Stomach (tissue), 19 donors: ENCODE measurements at places on chromosomes 7 and 10. TPM values are rescaled to one million over a fixed set of nuclear protein-coding genes. Genes with fewer than 3 reads are reported as not detected.

Gene TEX36
- not detected for total RNA-seq

Gene PIP
- total RNA-seq = not detected

DNA sequence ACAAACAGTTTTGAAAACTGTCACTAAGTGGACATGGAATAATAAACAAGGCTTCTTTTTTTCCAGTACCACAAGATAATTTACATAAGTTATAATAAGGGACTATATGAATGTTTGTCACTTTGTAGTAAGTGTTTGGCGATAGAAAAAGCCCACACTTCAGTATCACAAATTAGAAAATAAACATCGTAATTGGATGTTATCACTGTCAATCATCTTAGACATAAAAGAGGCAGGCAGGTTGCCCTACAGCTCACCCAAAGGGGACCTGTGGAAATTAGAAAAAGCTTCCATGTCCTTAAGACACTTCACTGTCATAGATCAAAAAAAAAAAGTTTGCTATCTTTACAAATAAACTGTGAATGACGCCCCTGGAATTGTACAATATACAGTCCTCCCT lies 3.6 kb upstream of the NOC3L start:
- no peaks in the 10 kb centered on the region for H3K4me1 ChIP-seq
- no peaks in the 10 kb centered on the region for H3K36me3 ChIP-seq
- no peaks in the 10 kb centered on the region for H3K27me3 ChIP-seq
- H3K4me3 ChIP-seq = no peak overlapping the region

DNA sequence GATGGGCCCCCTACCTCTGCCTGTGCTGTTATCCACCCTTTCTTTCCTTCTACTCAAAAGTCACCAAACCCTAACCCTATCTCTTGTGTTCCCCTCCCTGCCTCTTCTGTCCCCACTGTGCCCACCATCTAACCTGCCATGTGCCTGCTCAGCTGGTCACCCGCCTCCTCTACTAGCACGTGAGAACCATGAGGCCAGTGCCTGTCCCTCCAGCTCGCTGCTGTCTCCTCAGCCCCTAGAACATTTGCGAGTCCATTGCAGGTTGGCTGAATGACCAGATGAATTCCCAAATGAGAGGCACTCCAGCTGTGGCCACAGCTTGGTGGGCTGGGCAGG lies 129.0 kb downstream of the ARHGAP22 start:
- H3K4me3 ChIP-seq = no peak overlapping the region
- no peaks in the 10 kb centered on the region for H3K27me3 ChIP-seq
- H3K27ac ChIP-seq = no peak overlapping the region
- H3K4me1 ChIP-seq = no peaks in the 10 kb centered on the region
- H3K36me3 ChIP-seq = no peaks in the 10 kb centered on the region

- no peak overlapping the region for H3K27ac ChIP-seq
- H3K36me3 ChIP-seq = no peaks in the 10 kb centered on the region
- no peak overlapping the region for H3K4me3 ChIP-seq
- DNase-seq = no peak
- no peaks in the 10 kb centered on the region for H3K27me3 ChIP-seq
Observed at GRCh38 chr10:130707389-130707979, 571.3 kb downstream of the GLRX3 start.

DNA sequence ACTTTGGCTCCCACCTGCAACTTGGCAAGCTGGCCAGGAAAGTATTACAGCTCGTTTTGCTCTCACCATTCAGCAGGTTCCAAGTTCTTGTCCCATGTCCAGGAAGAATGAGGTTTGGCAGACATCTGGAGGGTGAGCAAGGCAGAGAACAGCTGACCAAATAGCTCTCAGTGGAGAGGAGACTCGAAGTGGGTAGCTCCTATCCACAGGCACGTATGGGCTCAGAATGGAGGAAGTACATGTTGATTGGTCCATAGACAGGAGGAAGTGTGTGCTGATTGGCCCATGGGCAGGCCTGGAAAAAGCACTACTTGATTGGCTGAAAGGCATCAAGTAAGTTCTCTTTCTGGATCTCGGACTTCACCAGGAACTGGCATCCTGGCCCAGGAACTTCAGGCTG lies 3.0 kb upstream of the NCAPG2 start:
- H3K27me3 ChIP-seq = no peaks in the 10 kb centered on the region
- H3K27ac ChIP-seq = no peak overlapping the region
- H3K4me1 ChIP-seq = peaks cover 19% of the 10 kb centered on the region
- DNase-seq = no peak
- no peaks in the 10 kb centered on the region for H3K36me3 ChIP-seq
